ENCODE measurements at places on chromosomes 7 and 10.

DNA sequence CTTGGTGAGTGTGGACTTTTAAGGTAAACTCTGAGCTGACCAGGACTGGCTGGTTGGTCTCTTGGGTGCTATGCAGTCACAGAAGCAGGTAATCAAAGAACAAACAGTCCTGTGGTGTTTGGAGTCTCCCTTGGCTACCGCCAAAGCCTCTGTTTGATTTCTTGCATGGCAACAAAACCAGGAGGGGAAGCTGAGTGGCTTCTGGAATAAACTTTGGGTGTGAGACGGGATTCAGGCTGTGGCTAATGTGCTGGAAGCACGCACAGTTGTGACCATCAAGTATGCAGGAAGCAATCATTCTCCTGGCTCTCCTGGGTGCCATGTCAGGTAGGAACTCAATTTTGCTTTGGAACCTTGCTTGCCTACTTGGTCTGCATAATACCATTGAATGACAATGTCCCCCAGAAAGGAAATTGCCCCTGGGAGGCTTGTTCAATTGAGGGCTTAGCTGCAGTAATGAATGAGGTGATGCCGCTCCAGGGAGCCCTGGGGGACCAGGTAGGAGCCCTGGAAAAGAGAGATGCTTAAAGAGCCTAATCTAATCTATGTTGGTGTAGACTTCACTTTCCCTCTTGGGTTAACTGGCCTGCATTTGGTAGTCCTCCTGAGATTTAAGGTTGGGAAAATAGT lies at the start of gene CDHR3:
Gene CDHR3, plus strand, starts transcription at position 227 of the 630 bp plus-strand sequence. Its CDS starts 55 bp downstream, at position 282.
- DNase-seq, result no peak

- DNase-seq, result no peak
These were observed 97.2 kb downstream of the SLC25A13 start for GRCh38 chr7:96224685-96225084.

GRCh38 chr10:132836248-132836831 lies 50.4 kb upstream of the NKX6-2 start:
- DNase-seq, result peak; percentile 19

GRCh38 chr7:45057878-45058277 lies 30.9 kb downstream of the NACAD start:
- DNase-seq, result no peak

DNA sequence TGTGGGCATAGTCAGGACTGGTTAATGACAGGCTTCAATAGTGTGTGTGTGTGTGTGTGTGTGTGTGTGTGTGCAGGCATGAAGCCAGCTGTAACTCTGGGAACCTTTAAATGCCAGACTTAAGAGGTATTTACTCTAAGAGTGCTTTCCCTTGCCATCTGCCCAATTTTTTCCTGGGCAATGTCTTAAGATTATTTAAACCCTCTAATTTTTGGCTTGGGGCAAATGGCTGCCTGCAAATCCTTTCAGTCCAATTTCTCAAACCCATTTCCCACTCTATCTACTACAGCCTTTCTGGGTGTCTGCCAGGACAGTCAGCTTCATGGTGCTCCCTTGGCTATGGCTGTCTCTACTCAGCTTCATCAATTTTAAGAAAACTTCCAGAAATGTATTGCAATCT lies 62.6 kb upstream of the C1GALT1 start:
- no peak for DNase-seq

- no peak for DNase-seq
These were observed 41.9 kb downstream of the PIP4K2A start for GRCh38 chr10:22672319-22673090.

- peak; percentile 14 for DNase-seq
These were observed 386.6 kb downstream of the SH2D4B start for GRCh38 chr10:80924063-80924952.

DNA sequence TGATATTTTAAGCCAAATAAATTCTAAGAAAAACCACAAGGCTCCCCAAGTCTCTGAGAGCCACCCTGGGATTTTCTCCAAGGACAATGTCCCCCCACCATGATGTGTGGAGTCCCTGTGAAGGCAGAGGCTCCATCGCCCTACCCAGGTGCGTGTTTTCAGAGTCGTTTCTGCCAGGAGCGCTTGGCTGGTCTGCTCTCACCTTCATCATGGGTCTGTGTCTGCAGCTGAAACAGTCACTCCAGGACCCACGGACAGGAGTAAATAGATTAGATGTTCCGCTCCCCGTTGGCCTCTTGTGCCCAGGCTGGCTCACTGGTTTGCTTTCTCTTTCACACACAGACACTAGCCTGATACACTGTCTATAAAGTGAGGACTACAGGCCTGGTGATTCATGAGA lies 217.5 kb downstream of the SFMBT2 start:
- DNase-seq, result no peak

DNA sequence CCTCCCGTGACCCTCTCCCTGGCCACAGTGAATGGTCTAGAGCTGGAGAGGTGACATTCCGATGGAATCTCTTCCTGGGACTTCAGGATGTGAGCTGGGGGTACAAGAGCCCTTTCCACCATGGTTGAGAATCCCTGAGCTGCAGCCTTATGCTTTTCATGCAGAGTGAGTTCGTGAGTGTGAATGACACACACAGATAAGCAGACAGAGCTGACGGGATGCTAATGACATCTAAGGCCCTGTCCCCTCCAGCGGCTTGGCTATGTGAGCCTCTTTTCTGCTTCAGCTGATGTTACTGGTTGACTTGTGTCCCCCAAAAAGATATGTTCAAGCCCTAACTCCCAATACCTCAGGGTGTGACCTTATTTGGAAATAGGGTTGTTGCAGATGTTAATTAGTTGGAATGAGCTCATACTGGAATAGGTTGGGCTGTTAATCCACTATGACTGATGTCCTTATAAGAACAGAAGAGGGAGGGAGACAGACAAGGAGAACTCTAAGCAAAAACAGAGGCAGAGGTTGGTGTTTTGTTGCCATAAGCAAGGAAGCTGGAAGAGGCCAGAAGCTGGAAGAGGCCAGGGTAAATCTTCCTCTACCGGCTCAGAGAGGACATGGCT lies 111.1 kb upstream of the AFAP1L2 start:
- DNase-seq, result no peak

DNA sequence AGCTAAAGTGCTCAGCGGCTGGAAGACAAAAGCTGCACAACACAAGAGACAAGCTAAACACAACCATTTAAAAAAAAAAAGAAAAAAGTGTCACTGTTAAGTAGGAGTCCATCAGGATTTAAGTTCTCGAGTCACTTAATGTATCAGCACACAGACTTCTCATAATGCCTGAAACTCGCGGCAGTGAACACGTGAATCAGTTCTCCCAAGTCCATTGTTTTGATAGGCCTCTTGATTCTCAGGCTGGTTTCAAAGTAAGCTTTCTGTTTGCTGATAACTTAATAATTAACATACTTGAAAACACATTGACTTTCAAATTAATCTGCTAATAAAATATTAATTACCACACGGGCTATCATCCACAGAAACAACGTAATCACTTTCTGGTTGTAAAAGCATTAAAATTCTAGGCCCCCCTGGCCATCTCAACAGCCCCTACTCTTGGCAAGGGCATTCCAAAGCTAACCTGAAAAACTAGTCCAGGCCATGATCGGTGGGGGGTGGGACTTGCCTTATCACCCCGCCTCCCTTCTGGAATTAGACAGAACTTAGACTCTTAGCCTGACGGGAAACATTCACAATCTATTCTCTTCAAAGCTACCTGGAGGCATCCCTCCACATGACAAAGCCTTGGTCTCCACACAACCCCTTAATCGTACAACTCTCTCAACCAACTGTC lies 129.0 kb downstream of the DIP2C start:
- no peak for DNase-seq

DNA sequence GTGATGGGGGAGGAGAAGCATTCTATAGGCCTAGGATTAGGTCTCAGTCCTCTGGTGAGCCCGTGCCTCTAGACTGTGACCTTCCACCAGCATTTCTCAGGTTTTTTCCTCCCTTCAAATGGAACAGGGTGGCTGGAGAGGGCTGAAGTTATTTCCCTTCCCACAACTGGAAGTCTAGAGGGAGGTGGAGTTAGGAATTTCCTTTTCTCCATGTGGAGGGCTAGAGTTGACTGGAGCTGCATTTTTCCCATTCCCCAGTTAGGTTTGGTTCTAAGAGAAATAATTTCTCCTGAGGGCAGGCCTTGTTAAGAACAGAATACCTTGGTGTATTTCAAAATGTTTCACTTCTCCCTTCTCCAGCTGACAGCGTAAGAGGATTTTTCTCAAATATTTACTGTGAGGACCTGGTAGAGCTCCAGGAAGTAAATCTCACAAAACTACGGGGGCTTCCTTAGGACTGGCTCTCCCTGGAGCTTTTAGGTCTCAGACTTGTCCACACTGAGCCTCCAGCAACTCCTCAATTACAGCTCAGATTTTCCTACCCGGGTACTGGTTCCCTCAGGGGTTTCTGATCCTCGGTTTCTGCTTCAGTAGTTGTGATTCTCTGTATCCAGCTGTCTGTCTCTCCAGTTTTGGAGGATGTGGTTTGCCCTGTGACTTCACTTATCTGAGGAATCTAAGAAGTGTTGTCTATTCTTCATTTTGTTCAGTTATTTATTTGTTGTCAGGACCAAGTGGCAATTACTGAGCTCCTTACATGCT lies 6.0 kb upstream of the REEP3 start:
- DNase-seq, result no peak

GRCh38 chr7:53996876-53997275 lies 545.3 kb upstream of the VSTM2A start:
- no peak for DNase-seq

DNA sequence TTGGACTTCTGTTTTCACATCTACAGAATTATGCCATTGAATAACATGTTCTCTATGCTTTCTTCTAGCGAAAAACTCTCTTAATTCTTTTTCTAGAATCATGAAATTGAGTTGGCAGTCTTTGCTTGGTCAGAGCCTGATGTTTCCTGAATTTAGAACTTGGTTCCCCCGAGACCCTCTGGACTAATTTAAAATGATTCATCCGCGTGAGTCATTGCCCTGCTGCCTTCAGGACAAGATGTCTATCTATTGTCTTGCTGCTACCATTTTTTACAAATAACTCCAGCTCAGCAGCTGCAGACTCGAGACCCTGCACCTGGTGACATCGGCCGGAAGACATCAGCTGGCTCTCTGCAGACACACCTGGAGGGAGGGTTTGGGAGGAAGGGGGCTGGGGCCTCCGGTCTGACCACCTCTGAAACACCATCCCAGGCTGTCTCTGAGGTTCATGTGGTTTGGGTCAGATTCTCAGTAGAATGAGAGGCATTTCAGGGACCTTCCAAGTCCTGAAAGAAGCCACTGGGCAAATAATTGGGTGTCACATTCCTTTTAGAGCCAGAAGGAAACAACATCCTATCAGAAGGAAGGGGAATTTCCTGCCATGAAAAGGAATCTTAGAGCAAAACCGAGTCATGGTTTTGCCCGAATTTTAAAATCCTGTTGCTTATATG lies 20.9 kb upstream of the KLF6 start:
- DNase-seq, result peak; percentile 76

DNA sequence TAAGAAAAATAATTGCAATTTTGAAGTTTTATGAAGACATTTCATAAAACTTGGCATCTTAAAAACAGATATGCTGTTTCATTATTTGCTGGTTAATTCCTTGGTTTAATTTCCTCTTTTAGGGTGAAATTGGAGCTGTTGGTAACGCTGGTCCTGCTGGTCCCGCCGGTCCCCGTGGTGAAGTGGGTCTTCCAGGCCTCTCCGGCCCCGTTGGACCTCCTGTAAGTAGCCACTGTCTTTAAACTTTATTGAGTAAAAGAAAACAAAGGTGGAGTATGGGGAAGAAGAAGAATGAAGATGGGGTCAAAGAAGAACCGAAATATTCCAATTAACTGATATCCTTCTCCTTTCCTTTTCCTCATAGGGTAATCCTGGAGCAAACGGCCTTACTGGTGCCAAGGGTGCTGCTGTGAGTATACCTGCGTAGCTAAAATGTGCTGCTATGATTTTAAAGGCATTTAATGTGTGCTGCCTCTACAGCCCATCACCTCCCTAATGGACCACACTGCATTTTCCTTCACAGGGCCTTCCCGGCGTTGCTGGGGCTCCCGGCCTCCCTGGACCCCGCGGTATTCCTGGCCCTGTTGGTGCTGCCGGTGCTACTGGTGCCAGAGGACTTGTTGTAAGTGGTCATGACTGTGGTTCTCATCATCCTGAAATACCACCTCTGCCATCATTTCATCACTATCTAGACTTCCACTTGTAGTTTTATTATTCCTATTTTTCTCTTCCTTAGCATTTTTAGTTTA lies 14.7 kb downstream of the COL1A2 start:
- DNase-seq, result no peak

DNA sequence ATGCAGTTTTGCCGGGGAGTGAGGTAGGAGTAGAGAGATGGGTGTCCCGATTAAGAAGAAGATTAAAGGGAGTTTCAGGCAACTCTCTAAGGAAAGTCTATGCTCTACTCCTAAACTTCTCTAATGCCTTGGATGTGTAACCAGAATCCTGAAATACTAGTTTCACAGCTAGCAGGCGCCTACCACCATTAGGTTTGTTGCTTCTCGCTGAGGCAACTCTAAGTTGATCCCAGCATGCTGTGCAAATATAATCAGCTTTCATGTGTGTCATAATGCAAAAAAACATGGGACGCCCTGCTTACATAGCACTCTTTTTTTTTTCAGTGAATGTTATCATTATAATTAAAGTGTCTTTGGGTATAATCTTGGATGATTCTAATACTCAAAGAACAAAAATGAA lies 50.4 kb upstream of the FAM3C start:
- no peak for DNase-seq

DNA sequence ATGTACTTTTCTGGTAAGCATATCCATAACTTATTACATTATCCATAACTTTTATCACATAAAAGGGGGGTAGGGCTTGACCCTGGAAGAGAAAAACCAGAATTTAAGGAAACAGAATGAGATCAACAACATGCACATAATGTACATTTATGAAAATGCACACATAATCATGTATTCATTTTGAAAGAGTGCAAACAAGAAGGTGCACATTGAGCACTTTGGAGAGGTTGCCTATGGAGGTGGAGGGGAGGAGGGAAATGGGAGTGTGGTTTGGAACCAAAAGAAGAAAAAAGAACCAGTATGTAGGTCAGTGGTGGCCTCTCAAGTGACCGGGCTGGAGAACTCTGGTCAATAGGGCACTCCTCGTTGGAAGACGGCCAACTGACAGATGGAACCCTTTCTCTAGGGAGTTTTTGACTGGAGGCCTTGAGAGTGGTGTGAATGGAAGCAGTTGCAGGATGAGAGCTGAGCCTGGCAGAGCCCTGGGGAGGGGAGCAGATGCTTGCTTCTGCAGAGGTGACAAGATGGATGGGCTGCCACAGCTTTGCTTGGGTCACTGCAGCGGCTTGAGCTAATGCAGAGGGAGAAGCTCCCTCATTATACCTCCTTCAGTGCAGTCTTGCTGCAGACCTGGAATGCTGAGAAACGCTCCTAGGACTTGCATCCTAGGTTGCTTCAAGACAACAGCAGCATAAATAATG lies 192.7 kb downstream of the SEC23IP start:
- DNase-seq, result no peak

- DNase-seq, result peak; percentile 54
These were observed 822 bp downstream of the SAMD9L start for GRCh38 chr7:93147363-93147762.
